GM23248 (cell line): ENCODE measurements at places on chromosomes 2 and 18. TPM values are rescaled to one million over a fixed set of nuclear protein-coding genes. Genes with fewer than 3 reads are reported as not detected.

Gene KCNE4
- 3.8 and 5.9 TPM in 2 replicates for total RNA-seq

Gene SMYD5
- 20.1 and 33.0 TPM in 2 replicates for total RNA-seq

Gene TLX2
- not detected in 2 replicates for total RNA-seq

Gene LRATD1
- total RNA-seq = 0.63 and 1.2 TPM in 2 replicates

Gene SOWAHC
- total RNA-seq = 43.6 and 46.0 TPM in 2 replicates

GRCh38 chr2:46737577-46737976 lies 178.0 kb downstream of the MCFD2 start:
- H3K4me1 ChIP-seq = peaks cover 49% of the 10 kb centered on the region
- H3K4me3 ChIP-seq = no peak overlapping the region
- no peaks in the 10 kb centered on the region for H3K27me3 ChIP-seq
- peaks cover 26% of the 10 kb centered on the region for H3K36me3 ChIP-seq
- peak overlapping the region; percentile 40 for H3K27ac ChIP-seq

DNA sequence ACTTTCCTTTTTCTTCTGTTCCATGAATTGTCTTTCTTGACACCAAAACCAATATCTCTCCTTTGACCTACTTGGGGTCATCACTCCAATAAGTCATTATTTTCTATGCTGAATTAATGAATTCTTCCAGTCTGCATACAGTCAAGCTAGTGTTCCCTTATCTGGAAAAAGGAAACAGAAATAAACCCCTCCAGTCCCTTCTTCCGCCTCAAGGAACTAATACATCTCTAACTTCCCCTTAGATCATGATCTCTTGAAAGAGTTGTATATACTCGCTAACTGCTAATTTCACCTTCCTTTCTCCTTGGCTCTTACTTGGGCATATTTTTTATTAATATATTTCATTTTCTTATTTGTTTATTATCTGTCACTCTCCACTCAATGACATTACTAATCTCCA lies 7.3 kb upstream of the ARHGAP15 start:
- no peak overlapping the region for H3K4me3 ChIP-seq
- no peak for DNase-seq
- no peak overlapping the region for H3K27ac ChIP-seq
- H3K36me3 ChIP-seq = no peaks in the 10 kb centered on the region

- no peak overlapping the region for H3K27ac ChIP-seq
- DNase-seq = no peak
- no peak overlapping the region for H3K4me3 ChIP-seq
- H3K36me3 ChIP-seq = no peaks in the 10 kb centered on the region
- H3K27me3 ChIP-seq = no peaks in the 10 kb centered on the region
These were observed 45.7 kb downstream of the HRH4 start for GRCh38 chr18:24506175-24506574.

GRCh38 chr2:102114290-102114721 lies 28.2 kb upstream of the IL1R1 start:
- DNase-seq = no peak
- H3K27me3 ChIP-seq = no peaks in the 10 kb centered on the region
- H3K27ac ChIP-seq = no peak overlapping the region

DNA sequence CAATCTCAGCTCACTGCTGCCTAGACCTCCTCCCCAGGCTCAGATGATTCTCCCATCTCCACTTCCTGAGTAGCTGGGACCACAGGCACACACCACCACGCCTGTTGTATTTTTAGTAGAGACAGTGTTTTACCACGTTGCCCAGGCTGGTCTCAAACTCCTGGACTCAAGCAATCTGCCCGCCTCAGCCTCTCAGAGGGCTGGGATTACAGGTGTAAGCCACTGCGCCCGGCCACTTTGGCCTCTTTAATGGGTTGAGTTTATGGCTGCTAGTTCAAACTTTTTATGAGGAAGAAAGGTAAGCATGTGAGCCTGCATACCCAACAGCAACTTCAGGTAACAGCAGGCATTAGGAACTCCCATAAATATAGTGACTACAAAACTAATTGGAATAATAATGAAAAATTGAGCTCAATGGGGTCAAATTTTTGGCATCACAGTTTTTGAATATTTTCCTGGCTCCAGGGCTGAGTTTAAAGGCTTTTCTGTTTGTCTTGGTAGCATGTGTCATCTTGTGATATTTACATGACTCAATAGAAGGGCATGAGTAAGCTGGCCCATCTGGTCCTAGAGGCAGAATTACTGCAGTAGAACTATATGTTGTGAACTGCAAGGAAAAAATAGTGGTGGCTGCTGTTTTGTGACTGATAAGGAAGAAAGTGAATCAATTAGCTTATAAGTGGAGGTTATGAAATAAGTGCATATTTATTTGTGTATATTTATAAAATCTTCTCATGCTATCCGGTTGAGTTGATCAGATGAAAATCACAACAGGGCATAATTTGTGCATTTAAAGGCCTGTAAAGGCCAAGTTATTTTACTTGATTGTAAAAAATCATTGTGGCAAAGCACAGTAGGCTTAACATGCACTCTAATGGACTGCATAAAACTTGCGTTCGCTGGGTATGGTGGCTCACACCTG lies 24.8 kb downstream of the GALM start:
- no peak overlapping the region; the same call in 1 of the 2 replicates for H3K4me3 ChIP-seq
- H3K27ac ChIP-seq = peak overlapping the region; percentile 71
- H3K27me3 ChIP-seq = no peaks in the 10 kb centered on the region
- peaks cover 30% of the 10 kb centered on the region for H3K4me1 ChIP-seq

DNA sequence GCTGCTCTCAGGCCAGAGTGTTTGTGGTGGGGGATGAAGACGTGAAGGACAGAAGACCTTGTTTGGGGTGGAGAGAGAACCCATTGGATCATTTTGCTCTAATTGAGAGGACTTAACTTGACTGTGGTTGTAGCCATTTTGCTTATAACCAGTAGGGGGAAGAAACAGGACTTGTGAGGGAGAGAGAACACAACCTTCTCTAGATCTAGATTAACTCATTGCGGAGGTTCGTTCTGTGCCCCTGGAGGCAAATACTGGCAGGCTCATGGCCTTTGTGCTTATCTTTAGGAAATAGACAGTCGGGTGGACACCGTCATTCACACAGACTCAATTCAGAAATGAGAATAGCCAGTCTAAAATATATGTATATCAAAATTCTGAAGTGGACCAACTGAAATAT lies 147.0 kb upstream of the LHCGR start:
- H3K27ac ChIP-seq = no peak overlapping the region
- no peaks in the 10 kb centered on the region for H3K36me3 ChIP-seq
- no peak overlapping the region for H3K4me3 ChIP-seq
